ENCODE measurements at places on chromosomes 1 and 21.

DNA sequence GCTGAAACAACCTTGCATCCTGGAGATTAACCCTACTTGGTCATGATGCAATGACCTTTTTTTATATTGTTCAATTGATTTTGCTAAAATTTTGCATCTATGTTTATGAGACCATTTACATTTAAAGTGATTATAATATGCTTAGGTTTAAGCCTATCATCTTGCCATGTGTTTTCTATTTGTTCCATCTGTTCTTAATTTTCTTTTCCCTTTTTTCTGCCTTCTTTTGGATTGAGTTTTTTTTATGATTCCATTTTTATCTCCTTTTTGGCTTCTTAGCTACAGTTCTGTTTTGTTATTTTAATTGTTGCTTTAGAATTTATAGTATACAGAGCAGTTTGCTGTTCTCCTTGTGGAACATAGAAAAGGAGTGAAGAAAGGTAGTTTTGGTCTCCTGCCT, 385.1 kb upstream of the USP24 start:
- no peak for DNase-seq

DNA sequence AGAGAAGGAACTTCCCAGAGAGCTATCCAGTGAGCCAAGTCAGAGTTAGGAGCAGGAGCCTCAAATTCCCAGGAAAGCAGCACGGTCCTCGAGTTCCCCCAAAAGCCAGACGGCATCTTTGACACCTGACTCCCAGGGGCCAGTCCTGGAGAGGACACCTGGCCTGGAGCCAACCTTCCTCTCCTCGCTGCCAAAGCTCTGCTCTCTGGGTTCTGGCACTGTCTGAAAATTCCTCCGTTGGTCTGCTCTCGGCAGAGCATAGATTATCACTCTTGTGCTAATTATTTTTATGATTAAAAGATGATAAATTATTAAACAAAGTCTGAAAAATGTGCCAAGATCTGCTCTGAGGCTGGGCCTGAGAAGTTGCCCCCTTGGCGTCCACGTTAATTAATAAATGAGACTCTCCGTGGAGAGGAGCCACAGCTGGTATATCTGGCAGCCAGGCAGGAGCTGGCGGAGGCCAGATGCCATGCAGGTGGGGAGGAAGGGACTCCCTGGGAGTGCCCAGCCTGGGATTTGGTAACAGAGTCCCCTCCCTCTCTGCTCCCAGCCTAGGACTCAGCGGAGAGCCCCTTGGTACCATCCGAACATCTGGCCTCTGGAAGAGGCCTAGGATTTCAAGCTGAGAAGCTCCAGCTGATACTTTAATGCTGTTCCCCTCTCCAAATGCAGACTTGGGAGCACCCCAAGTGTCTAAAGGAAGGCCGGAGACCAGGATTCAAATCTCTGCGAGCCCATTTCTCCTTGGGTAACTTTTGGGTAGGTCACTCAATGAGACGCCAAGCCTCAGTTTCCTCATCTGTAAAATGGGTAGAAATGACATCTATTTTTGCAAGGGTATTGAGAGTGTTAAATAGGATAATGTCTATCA, 163.7 kb upstream of the POU3F1 start:
- DNase-seq: no peak

- no peak for DNase-seq
Observed at GRCh38 chr1:30450148-30450817, 273.1 kb downstream of the MATN1 start.

GRCh38 chr1:79196211-79196610, 189.7 kb upstream of the ADGRL4 start:
- no peak for DNase-seq

DNA sequence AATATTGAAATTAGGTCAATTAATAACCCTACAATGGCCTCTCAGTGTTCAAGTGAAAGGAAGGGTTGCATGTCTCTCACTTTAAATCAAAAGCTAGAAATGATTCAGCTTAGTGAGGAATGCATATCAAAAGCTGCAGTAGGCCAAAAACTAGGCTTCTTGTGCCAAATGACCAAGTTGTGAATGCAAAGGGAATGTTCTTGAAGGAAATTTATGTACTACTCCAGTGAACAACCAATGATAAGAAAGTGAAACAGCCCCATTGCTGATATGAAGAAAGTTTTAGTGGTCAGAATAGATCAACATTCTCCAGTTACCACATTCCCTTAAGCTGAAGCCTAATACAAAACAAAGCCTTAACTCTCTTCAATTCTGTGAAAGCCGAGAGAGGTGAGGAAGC, 10.0 kb downstream of the MAEL start:
- no peak for DNase-seq

GRCh38 chr1:53657531-53657805, 81.5 kb downstream of the GLIS1 start:
- DNase-seq: no peak

GRCh38 chr1:13513895-13514546, at the start of gene LRRC38:
Gene LRRC38, minus strand, starts transcription at chr1:13514003. Its CDS starts 410 bp downstream, at chr1:13513593.
- DNase-seq: no peak

DNA sequence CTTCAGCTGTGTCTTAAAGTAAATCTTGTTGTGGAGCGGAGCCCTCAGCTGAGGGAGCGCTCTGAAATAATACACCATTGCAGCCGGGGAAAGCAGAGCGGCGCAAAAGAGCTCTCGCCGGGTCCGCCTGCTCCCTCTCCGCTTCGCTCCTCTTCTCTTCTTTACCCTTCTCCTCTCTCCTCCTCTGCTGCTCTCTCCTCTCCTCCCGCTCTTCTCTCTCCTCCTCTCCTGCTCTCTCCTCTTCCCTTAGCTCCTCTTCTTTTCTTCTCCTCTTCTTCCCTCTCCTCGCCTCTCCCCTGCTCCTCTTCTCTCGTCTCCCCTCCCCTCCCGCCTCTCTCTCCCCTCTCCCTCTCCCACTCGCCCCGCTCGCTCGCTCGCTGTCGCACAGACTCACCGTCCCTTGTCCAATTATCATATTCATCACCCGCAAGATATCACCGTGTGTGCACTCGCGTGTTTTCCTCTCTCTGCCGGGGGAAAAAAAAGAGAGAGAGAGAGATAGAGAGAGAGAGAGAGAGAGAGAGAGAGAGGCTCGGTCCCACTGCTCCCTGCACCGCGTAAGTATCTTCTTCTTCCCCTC, at the start of gene PROX1:
PROX1 (plus strand) TSS at position 47 of the 580 bp plus-strand sequence. CDS start 8,563 bp downstream, outside the sequence.
- DNase-seq: no peak

DNA sequence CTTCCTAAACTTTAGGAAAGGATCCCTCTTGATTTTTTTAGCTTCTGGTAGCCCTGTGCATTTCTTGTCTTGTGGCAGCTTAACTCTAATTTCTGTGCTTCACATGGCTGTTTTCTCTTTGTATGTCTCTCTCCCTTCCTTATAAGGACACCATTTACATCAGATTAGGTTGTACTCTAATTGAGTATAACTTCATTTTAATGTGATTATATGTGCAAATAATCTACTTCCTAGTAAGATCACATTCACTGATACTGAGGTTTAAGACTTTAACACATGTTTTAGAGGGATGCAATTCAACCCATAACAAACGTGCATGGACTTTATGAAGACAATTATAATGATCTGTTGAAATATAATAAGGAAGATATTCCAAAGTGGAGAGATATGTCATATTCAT, 46.7 kb downstream of the RGS4 start:
- DNase-seq: no peak

GRCh38 chr1:21290546-21290944, 282 bp upstream of the ECE1 start:
- no peak for DNase-seq

DNA sequence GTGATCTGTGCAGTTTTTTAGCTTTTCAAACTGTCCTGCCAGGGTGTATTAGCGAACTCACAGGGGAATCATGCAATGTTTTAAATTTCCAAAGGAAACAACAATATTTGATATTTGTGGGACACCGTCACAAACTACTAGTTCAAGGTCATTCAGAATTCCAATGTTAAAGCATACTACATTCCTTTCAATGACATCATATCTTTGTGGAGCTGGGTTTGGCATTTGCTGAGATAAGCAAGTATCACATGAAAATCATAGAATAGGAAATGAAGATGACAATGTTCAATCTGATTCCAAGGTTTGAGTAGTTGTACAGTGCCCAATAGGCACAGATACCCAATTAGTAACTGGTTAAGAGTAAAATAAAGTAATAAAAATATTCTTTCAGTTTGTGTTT, 35.6 kb downstream of the NUF2 start:
- no peak for DNase-seq

- DNase-seq: no peak
Observed at GRCh38 chr1:38141483-38141882, 94.9 kb upstream of the POU3F1 start.

- no peak for DNase-seq
Observed at GRCh38 chr1:77534456-77534855, 148.0 kb downstream of the ZZZ3 start.

DNA sequence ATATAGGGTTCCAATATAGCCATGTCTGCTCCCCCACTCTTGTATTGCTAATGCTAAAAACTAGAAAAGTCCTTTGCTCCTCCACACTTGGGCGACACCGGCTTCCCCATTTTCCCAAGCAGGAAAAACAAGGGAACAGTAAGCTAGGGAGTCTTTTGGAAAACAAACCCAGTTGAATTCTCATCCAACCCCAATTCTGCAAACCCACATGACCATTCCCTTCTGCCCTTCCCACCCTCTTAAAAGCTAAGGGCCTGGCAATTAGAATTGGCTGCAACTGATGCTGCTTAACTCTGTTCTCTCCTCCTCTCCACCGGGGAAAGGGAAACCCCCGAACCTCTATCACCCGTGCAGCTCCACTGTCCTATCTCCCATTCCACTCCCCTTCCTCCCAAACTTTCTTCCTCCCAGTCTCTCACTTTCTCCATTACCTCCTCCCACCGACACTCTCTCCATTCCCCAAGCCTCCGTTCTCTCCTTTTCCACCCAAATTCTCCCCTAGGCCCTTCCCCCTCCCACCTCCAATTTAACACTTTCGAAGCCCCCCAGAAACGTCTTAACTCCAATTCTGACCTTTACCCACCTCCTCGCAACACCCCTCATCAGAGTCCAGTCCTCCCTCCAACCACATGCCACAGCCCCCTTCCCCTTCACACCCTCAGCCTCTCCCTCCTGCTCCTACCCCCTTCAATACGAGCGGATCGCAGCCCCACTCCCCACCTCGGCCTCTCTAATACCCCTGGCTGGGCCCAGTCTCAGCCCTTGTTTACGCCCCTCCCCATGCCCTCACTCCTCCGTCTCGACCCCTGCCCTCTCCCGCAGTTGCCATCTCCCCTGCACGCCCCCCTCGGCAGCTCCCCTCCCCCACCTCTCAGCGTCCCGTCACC, 701 bp downstream of the DEDD start:
- DNase-seq: peak; percentile 49

- DNase-seq: no peak
Observed at GRCh38 chr1:229943148-229943714, 123.8 kb upstream of the GALNT2 start.

GRCh38 chr1:178660461-178660860, 64.6 kb upstream of the RALGPS2 start:
- DNase-seq: no peak

GRCh38 chr1:10204003-10204642, 6.2 kb upstream of the KIF1B start:
- DNase-seq: no peak

GRCh38 chr1:46445773-46446256, 43.8 kb upstream of the DMBX1 start:
- DNase-seq: no peak

DNA sequence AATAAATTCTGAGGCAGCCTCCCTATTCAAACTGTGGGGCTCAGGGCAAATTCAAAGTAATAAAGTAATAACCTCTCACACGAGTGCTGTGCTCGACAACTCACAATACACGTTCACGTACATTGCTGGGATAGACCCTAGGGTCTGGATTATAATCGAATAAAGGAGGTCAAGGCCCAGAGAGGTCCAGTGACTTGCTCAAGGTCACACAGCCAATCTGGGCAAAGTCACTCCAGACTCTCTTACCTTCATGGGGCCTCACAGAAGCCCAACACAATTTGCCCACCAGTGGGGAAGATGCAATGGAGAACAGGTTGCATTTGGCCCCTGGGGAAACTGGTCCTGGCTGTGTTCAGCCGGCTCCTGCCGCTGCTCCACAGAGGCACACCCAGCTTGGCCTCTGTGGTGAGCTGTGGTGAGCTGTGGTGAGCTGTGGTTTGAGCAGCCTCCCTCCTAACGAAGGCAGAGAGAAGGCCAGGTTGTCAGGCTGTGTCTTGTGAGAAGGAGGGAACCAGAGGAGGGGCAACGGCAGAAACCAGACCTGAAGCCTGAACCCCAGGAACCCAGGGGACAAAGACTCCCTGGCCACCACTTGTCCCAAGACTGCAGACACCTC, 35.1 kb downstream of the NUAK2 start:
- no peak for DNase-seq

DNA sequence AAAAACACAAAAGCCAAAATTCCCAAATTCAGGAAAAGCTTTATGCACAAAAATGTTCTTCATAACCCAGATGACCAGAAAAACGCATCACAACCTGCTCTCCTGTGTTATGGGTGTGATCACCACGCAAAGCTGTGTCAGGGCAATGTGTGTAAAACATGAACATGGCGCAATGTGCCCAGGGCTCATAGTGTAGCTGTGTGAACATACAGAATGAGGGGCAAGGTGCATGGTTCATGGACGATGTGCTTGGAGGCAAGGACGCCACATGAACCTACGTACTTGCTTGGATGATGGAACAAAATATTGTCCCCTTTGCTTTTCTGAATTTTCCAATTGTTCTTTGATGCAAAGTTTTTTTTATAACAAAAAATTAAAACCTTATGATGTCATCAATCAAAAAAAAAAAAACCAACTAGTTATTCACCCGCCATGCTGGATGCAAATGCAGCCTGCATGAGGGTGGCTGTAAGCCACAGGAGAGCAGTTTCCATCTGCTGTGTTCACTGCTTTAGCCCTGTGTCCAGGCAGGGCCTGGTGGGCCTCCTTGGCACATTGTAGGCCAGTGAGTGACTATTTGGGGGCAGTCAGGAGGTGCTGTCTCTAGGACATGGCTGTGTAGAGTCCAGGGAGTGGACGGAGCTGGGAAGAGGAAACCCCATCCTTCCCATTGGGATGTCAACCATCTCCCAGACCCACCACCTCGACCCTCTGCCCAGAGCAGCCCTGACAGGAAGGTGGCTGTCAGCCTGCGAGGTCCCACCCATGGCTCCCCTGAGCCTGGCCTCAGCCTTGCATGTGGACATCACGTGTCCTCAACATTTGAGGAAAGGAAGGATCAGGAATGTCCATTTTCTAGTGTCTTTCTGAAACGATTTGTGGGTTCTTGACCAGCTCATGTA, 13.6 kb downstream of the KRTAP10-1 start:
- DNase-seq: no peak

DNA sequence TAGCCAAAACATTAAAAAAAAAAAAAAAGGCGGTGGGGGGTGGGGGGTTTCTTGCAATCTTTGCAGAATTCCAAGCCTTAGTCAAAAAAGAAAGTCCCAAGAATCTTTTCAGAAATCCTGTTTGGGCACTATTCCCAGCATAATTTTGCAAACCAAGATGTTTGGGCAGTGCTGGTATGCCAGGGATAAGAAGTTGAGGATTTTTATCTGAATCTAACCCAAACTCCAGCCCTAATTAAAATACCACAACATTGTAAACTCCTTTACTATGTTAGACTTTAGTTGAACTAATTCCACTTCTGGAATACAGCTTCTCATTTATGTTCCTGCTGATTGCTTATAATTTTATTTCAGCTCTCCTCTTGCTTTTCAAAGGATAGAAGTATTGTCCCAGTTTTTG, 504.1 kb upstream of the ADGRL2 start:
- DNase-seq: no peak
